ENCODE measurements at places on chromosomes 13 and 19.

- DNase-seq: no peak
Observed at GRCh38 chr13:21606796-21607195, 2.8 kb upstream of the MICU2 start.

DNA sequence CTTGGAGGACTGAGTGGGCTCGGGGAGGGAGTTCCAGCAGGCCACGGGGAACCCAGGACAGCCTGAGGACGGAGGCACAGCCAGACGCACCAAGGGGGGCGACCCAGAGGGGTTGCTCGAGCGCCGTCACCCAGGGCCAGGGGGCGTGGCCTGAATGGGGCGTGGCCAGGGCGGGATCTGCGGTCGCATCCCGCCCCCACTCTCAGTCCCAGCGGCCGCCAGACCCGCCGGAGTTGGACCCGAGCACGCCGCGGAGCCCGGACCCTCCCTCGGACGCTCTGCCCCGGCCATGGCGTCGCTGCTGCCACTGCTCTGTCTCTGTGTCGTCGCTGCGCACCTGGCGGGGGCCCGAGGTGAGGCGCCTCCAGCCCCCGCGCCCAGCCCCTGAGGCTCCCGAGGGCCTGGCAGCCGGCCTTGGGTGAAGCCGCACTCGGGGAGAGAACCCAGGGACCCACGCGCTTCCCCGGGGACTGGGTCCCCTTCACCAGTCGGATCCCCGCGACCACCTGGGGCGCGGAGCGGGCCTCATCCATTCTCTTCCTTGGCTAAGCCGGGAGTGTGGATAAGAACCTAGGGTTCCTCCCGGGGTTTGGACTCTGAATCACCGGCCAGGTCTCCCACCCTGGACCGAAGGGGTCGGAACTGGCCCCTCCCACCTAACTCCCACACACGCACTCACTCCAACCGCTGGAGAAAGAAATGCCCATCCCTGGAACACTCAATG, at the start of gene CILP2:
Gene CILP2, plus strand, starts transcription at position 205 of the 724 bp plus-strand sequence. Its CDS starts 85 bp downstream, at position 290.
- no peak for DNase-seq

GRCh38 chr19:50172726-50173125, 9.6 kb upstream of the IZUMO2 start:
- DNase-seq: no peak

DNA sequence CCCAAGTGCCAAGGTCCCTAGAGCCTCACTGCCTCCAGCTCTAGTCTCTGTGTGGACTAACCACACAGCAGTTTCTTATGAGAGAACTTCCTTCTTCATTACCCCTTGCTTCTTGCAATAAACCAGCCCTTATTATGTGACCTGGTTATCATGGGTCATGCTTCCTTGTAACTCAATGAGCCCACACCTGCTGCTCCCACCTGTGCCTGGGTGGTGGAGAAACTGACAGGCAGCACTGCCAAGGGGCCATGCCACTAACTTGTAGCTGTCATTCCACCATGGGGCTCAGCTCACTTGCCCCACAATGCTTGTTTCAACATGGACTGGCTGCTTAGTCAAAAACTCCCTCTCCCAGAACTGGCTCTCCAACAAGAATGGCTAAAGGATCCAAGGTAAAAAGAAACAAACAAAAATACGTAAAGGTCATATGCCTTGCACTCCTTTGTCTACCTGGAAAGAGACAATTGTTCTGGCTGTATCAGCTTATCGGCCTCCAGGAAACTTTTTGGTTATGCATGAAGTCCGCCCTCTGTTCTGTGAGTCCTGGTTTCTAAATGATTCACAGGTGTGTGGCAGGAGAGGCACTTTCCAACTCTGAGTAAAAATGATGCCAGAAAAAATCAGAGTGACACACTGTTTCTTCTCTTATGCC, 446.4 kb downstream of the COG6 start:
- DNase-seq: no peak

DNA sequence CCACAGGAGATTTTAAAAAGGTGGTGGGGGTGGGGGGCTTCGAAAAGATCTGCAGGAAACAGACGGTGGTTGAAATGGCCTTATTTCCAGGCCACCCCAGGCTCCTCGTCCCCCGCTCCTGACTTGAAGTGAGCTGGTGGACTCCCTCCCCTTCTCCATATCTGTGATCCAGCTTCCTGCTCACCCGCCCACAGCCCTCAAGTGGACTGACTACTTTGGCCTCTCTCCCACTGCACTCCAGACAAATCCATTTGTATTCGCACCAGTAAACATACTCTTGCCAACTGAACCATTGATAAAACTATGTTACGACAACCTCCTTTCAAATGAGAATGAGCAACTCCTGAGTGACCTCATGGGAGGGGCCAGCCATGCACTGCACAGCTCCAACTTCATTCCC, 259.5 kb downstream of the COL4A1 start:
- no peak for DNase-seq

GRCh38 chr19:57380923-57381322, 8.7 kb upstream of the ZNF548 start:
- DNase-seq: no peak

- no peak for DNase-seq
Observed at GRCh38 chr19:46179076-46179759, 31.2 kb downstream of the IGFL2 start.

GRCh38 chr13:21148557-21149258, 27.6 kb downstream of the SKA3 start:
- DNase-seq: no peak

DNA sequence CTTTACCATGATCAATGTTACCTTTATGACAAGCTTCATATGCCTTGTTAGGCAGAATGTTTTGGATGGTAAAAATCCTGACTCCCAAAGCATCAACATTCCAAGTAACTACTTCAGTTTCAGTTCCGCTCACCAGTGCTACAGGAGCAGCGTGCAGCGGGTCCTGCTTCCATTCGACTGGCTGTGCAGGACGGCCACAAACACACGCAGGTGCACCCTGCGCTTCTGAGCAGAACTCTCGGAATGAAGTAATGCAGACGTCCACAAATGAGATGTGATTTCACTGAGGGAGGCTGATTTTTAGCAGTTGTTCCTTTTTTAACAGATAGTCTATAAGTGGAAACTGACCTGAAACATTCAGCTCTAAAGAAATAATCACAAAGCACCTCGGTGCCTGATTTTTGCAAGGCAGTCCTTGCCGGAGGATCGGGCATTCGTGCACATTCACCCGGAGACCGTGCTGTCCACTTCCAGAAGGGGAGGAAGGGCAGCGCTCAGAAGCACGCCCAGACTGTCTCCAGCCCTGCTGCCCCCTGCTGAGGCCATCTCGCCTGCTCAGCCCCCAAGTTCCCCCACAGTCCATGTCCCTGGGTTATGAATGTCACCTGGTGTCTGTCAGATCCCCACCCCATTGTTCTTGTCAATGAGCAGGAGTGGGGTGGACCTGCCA, 85.8 kb downstream of the RAB20 start:
- no peak for DNase-seq

DNA sequence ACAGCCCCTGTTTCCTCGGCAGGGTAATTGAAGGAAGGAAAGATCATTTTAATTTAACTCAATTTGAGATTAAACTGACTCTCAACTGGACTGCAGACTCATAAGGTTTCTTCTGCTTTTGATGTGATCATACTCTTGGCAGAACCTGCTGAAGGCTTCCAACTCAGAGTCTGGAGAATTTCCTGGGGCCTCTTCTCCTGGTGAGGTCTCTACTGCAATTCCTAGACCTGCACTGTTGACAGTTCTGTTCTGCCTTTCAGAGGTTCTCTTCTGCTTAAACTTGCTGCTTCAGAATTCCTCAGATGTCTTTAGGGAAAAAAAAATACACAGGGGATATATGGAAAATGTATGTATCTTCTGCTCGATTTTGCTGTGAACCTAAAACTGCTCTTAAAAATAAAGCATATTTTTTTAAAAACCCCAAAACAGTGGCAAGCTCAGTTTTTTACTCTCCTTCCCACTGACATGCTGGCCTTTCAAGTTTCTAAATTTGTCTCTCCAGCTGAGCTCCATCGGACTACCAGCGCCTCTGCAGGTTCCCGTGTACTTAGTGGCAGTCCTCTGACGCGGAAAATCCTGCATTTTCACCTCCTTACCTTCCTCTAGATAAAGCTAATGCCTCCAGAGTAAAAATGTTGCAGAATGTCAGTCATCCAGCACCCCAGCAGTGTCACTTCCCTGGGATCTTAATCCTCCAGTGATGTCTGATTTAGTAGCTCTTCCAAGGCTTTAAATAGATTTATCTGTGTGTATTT, 733.5 kb upstream of the SGCG start:
- DNase-seq: no peak

- DNase-seq: no peak
Observed at GRCh38 chr19:39130337-39131254, 5.0 kb downstream of the PAK4 start.

DNA sequence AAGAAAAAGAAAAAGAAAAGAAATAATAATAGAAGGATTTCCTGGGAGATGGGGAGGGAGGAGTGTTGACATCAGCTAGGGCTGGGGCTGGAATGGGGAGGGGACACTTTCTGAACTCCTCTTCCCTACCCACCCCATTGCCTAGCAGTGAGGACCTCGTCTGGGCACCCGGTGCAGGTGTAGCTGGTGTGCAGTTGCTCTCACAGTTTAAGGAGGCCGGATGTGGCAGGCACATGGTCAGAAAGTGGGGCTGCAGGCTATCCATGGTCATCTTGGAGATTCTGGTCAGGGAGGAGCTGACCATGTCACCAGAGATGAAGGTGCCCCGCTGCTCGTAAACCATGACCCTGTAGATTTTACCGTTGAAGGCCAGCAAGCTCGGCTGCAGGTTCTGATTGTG, 8.5 kb upstream of the TUBB4A start:
- no peak for DNase-seq

GRCh38 chr19:15037586-15037985, 11.7 kb upstream of the CASP14 start:
- DNase-seq: no peak

DNA sequence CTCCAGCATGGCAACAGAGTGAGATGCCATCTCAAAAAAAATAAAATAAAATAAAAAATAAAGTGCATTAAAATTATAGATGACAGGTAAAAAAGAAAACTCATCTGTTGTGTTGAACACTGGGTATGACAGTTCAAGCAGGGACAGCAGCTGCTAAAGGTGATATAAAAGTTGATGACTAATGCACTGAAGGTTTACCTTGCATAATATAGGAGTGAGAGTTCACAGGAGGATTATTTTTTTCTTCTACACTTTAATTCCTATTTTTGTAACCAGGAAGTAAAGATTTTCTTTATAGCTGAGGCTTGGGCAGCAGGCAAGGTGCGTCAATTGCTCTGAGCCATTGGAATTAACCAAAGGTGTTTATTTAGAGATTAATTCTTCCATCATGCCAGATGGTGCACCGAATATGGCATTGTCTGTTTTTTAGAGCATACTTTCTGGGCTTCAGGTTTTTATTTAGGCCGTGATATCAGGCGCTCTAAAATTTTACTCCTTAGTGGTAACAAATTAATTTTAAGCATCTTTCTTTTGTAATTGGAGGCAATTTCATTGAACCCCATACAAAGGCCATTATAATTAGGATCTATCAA, 337.0 kb upstream of the SLC10A2 start:
- DNase-seq: no peak

DNA sequence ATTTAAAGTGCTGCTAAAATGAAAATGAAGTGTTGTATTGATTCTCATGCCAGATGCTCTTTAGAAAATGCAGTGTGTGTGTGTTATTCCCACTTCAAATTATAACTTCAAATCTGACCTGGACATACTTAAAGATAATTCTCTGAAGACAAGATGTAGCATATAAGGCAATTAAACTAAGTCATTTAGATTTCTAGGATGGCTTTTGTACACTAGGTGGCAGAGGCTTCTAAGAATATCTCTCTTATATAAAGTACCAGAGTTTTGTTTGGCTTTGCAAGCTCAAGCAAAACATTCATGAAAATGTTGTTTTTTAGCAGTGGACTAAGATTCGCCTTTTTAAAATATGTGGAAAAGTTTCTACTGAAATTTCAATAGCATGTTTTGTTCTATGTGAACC, 407.2 kb downstream of the GPC5 start:
- DNase-seq: no peak

DNA sequence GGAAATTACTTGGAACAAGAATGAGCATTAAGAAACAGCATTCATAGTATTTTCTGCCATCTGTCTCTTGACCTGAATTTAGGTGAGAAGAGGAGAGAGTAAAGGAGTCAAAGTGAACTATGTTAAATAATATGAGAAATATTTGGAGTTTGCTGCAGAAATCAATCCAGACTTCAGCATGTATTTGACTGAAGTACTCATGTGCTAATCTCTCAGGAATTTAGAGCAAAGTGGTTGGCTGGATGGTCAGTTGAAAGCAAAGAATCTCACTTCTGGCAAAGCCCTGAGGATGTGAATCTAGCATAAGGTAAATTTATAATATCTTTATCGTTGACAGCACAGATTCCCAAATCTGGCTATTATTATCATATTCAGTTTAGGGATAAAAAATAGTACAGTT, 394.3 kb downstream of the PCDH17 start:
- DNase-seq: no peak

- DNase-seq: no peak
Observed at GRCh38 chr13:65592731-65593130, 1637.4 kb downstream of the PCDH9 start.

DNA sequence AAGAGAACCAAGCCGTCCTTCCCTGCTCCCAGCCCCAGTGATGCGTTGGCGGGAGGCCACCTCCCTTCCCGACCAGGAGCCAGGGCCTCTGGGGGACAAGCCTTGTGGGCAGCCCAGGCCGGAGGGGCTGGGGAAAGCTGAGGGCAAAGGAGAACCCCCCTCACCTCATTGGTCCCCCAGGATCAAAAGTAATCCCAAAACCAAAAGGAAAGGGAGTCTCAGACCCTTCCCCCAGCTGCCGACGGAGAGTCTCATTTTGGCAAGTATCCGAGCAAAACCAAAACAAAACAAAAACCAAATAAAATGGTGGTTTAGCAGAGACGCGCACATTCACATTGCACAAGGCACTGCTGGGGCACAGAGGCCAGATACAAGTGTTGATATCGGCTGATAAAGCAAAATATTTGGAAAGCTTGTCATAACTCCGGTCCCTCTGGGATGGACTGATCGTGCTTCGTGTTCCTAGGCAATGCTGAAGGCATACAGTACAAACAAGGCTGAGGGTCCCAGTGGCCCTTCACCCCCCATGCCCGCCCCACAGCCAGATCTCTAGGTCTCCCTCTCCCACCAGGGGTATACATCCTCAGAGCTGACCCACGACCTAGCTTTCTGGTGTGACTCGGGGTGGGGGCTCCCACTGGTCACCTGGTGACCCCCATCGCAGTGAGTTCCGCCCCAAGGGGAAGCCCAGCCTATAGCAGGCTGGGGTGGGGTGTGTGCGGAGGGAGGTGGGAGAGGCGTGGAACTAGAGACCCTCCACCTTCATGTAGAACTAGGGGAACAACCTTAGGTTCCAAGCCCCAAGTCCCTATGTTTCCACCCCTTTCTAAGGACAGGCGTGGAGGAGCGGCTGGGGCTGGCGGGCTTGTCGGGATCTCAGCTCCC, 2.1 kb downstream of the CEBPA start:
- DNase-seq: no peak

Measured in cortex of kidney (tissue), 1 donor.